Prostate gland (tissue), 2 donors: ENCODE measurements at places on chromosomes 2 and 18. TPM values are rescaled to one million over a fixed set of nuclear protein-coding genes. Genes with fewer than 3 reads are reported as not detected.

RETSAT gene
- 51.1 TPM for total RNA-seq

GKN2 gene
- not detected for total RNA-seq

GYPC gene
- total RNA-seq = 17.3 TPM

IL36G gene
- total RNA-seq = not detected

LINC00305 gene
- total RNA-seq = not detected

CERKL gene
- 0.55 TPM for total RNA-seq

HOXD4 gene
- 1.2 TPM for total RNA-seq

MEMO1 gene
- total RNA-seq = 38.7 TPM

EMILIN1 gene
- total RNA-seq = 149 TPM

RND3 gene
- total RNA-seq = 26.2 TPM

EHBP1 gene
- 30.3 TPM for total RNA-seq

NETO1 gene
- 1.6 TPM for total RNA-seq

CCDC150 gene
- 0.50 TPM for total RNA-seq

FAM124B gene
- total RNA-seq = 0.18 TPM

ALPG gene
- total RNA-seq = 0.34 TPM

ST8SIA3 gene
- not detected for total RNA-seq

GAL3ST2 gene
- total RNA-seq = not detected

CHRNG gene
- total RNA-seq = not detected

VWC2L gene
- not detected for total RNA-seq

VIT gene
- 10.7 TPM for total RNA-seq

CPO gene
- not detected for total RNA-seq

FAM228A gene
- total RNA-seq = 4.8 TPM

GALNT13 gene
- 1.1 TPM for total RNA-seq

EVX2 gene
- total RNA-seq = 1.2 TPM

IL1RN gene
- total RNA-seq = 3.7 TPM

MYOM1 gene
- total RNA-seq = 6.5 TPM

FBLN7 gene
- 3.0 TPM for total RNA-seq

SERPINE2 gene
- total RNA-seq = 2.4 TPM
